ENCODE measurements at places on chromosomes 7 and 10. TPM values are rescaled to one million over a fixed set of nuclear protein-coding genes. Genes with fewer than 3 reads are reported as not detected.
A peak's percentile ranks its signal among the peaks of the same experiment; 100 is the strongest.

The PPRC1 gene
- 31.3 TPM for total RNA-seq

GRCh38 chr10:112360308-112361270, 13.3 kb upstream of the ACSL5 start:
- H3K27ac ChIP-seq, result peak overlapping the region; percentile 23
- no peak overlapping the region for H3K4me3 ChIP-seq
- DNase-seq, result peak; percentile 73
- no peaks in the 10 kb centered on the region for H3K27me3 ChIP-seq
- H3K36me3 ChIP-seq, result no peaks in the 10 kb centered on the region

The SPDYE8 gene
- total RNA-seq, result not detected

GRCh38 chr7:17640730-17641377, 299.4 kb downstream of the SNX13 start:
- no peak overlapping the region for H3K27ac ChIP-seq
- no peak overlapping the region for H3K4me3 ChIP-seq
- H3K4me1 ChIP-seq, result no peaks in the 10 kb centered on the region
- H3K27me3 ChIP-seq, result no peaks in the 10 kb centered on the region
- peak; percentile 64 for DNase-seq

- H3K27me3 ChIP-seq, result no peaks in the 10 kb centered on the region
- H3K4me1 ChIP-seq, result peaks cover 42% of the 10 kb centered on the region
- DNase-seq, result peak; percentile 92
- H3K4me3 ChIP-seq, result peak overlapping the region; percentile 41
- H3K36me3 ChIP-seq, result no peaks in the 10 kb centered on the region
- H3K27ac ChIP-seq, result peak overlapping the region; percentile 88
Observed at GRCh38 chr7:76294344-76295024, 8.0 kb upstream of the HSPB1 start.

GRCh38 chr10:86295791-86296190, 70.8 kb downstream of the GRID1 start:
- H3K27me3 ChIP-seq, result no peaks in the 10 kb centered on the region
- H3K4me1 ChIP-seq, result no peaks in the 10 kb centered on the region
- H3K36me3 ChIP-seq, result no peaks in the 10 kb centered on the region
- no peak for DNase-seq

The NPY gene
- not detected for total RNA-seq

DNA sequence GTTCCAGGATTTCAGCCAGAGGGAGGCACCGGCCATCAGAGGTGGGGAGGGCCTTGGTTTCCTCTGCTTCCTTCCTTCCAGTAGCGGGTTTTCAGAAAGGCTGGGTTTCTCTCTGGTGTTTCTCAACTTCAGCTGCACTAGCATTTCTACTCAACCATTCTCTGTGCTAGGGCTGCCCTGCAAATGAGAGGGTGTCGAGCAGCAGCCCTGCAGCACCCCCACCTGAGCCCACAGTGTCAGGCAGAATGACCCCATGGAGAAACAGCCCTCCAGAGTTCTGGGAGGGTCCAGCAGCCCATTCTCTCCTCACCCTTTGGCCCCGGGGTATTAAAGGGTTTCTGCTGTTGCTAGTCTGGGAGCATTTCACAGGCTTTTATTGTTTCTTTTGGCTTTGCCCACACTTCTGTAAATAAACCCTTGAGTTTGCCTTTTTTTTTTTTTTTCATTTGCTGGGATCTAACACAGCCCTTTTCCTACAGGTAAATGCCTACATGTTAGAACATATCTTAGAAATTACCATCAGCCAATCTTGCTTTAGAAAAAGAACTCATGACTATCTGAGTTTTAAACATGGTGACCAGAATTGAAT, 151.5 kb upstream of the VIPR2 start:
- no peak for DNase-seq
- H3K36me3 ChIP-seq, result no peaks in the 10 kb centered on the region
- H3K4me3 ChIP-seq, result no peak overlapping the region
- no peaks in the 10 kb centered on the region for H3K4me1 ChIP-seq
- H3K27ac ChIP-seq, result no peak overlapping the region

The SORCS3 gene
- total RNA-seq, result 0.46 TPM

DNA sequence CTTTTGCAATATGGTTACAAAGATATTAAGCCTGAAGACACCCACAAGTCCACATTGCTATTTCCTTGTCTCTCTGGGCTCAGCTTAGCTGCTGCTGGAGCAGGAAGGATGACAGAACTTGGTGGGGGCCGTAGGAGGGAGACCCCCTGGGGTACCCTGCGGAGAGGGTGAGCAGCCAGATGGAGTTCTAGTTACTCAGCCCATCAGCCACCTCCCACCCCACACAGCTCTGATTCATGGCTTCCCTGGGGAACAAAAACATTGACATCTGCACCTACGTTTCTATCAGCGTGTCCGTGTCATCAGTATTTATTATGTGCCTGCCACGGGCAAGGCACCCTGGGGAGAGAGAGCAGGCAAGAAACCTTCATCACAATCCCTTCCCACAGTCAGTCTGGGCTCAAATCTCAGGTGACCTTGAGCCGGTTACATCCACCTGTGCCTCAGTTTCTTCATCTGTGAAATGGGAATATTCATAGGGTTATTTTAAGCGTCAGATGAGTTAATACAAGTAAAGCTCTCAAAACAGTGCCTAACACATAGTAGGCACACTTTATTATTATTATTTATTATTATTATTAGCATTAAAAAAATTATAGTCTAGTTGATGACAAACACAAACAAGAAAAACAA, 131.5 kb downstream of the C10orf105 start:
- H3K27me3 ChIP-seq, result peaks cover 50% of the 10 kb centered on the region
- DNase-seq, result no peak
- H3K4me1 ChIP-seq, result no peaks in the 10 kb centered on the region
- no peak overlapping the region for H3K27ac ChIP-seq
- H3K36me3 ChIP-seq, result no peaks in the 10 kb centered on the region
- no peak overlapping the region for H3K4me3 ChIP-seq

- H3K27me3 ChIP-seq, result peaks cover 20% of the 10 kb centered on the region
- no peak overlapping the region for H3K27ac ChIP-seq
- no peak overlapping the region for H3K4me3 ChIP-seq
- H3K36me3 ChIP-seq, result no peaks in the 10 kb centered on the region
Observed at GRCh38 chr10:100634034-100634433, 98.3 kb downstream of the HIF1AN start.

DNA sequence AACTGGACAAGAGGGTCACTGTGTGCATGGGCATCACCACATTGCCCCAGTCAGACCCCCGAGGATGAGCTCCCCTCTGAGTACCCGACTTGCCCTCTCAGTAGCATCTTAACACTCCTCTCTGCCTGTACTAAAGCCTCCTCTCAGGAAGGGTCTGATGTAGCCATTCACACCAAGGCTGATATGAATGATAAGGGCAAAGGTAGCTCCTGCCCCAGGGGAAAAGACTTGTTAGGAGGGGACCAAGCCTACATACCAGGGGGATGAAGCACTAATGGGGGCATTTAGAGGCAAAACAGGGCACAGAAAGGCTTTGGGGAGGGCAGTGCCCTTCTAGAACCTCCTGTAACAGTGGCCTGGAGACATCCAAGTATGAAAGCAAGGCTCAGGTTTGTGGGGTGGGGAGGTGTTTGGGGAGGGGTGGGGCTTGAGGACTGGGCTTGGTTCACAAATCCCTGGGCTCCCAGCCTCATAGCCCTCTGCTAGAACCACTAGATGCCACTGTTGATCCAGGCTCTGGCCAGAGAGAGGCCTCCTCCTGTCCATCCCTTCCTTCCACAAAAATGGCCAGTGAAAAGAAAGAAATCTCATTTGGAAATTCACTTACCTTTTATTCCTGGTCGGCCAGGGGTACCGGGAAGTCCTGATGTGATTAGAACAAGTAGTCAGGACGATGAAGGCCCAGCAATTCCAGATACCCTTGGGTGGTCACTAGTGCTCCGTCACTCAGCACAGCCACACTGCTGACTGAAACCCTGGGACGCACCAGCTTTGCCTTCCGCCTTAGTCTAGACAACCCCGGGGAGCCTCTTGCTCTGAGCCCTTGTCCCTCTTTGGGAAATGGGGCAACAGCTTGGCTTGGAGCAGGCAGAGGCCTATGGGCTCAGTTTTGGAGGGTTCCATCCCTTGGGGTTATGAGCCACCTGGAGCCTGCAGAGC, 40.3 kb downstream of the COL17A1 start:
- no peak overlapping the region for H3K27ac ChIP-seq
- no peaks in the 10 kb centered on the region for H3K27me3 ChIP-seq
- H3K4me1 ChIP-seq, result peaks cover 18% of the 10 kb centered on the region
- peak; percentile 80 for DNase-seq
- no peak overlapping the region for H3K4me3 ChIP-seq
- no peaks in the 10 kb centered on the region for H3K36me3 ChIP-seq

DNA sequence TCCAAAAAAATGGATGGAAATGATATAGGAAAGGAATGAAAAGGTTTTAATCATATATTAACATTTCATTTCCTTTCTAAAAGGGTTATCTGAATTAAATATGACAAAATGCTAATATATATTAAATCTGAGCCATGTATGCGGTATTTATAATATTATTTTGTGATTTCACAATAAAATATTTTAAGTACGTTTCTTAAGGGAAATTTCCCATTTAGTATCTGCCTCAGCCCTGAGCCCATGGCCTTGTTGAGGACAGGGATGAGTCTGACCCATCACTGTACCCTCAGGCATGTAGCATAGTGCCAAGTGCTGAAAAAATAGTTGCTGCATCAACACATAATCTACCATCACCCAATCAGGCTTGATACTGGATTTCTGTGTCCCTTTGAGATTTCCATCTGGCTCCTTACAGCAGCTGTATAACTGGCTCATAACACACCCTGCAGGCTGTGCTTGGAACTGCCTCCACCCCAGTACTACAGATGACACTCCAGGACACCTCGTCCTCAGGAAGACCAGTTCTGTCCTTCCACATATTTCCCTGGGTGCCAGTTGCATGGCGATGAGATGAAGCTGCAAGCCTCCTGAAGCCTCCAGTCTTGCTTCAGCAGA, 59.4 kb upstream of the ASAH2 start:
- no peaks in the 10 kb centered on the region for H3K27me3 ChIP-seq
- DNase-seq, result peak; percentile 84
- H3K36me3 ChIP-seq, result no peaks in the 10 kb centered on the region
- H3K4me1 ChIP-seq, result peaks cover 13% of the 10 kb centered on the region
- H3K4me3 ChIP-seq, result no peak overlapping the region

The DTX2 gene
- 27.0 TPM for total RNA-seq

The ANKRD30A gene
- total RNA-seq, result 0.12 TPM

The GPR26 gene
- total RNA-seq, result not detected

DNA sequence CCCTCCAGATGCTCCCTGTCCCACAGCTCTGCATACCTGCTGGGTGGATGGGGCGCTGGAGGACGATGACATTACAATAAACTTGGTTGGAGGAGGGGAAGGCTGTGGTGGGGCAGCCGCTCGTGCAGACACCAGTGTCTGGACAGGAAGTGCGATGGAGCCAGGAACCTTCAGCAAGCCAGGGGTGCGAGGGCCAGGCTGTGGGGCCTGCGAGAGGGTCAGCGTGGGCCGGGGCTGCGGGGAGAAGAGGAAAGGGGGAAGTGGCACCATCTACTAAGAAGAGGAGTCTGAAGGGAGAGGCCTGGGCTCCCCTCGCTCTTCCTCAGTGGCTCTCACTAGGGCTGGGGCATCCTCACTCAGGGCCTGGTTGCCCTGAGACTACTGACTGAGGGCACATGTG, 6.4 kb downstream of the AP4M1 start:
- no peak for DNase-seq
- H3K4me3 ChIP-seq, result no peak overlapping the region
- no peaks in the 10 kb centered on the region for H3K4me1 ChIP-seq
- H3K27ac ChIP-seq, result no peak overlapping the region
- H3K36me3 ChIP-seq, result peaks cover 3% of the 10 kb centered on the region

DNA sequence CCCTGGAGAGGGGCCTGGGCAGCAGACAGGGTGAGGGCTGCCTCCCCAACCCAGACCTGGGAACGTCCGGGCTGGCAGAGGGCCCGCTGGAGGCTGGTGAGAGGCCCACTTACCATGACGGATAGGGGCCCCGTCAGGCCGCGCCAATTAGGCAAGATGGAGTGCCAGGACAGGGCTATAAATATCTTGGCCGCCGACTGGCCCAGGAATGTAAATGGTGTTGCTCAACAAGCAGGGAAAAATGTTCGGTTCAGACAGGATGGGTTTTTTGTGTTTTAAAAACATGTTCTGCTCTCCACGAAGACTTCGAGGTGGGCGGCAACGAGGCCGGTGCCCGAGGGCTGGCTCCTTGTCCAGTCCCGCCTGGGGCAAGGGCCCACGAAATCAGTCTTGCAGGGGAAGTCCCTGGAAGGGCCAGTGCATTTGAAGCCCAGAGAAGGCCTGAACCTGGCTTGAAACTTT, 35.8 kb upstream of the ELN start:
- H3K36me3 ChIP-seq, result no peaks in the 10 kb centered on the region
- no peak for DNase-seq
- H3K4me3 ChIP-seq, result no peak overlapping the region
- H3K27me3 ChIP-seq, result no peaks in the 10 kb centered on the region

DNA sequence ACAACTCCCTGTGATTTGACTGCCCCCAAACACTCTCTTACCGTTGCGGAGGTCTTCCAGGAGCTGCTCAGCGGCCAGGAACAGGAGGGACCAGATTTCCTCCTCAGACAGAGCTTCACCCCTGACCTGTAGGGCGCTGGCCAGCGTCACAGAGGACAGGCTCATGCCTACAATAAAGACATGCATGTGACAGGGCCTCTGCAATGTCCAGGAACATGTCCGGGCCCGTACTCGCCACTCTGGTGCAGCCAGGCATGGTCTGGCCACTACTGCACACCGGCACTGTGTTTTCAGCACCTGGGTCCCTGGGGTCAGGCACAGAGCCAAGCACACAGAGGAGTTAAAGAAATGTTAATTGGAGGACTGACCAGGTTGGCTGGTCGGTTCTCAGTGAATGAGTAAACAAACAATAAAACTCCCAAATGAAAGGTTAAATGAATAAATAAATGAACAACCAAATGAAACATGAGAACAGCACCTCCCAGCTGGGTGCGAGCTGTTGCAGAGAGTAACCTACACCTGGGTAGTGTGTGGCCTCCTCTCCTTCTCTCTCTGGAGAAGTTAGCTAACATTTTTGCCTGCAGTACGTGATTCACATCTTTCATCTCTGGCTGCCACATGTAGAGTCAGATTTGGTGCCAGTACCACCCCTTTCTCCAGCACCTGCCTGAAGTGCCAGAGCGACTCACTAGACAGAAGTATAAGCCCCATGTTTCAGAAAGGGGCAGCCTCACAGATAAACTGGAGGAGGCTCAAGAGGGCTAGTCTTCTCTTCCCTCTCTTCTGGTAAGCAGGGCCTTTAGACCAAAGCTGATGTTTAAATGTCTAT, 22.8 kb downstream of the FRMPD2 start:
- no peak overlapping the region for H3K27ac ChIP-seq
- H3K4me1 ChIP-seq, result peaks cover 28% of the 10 kb centered on the region
- peak; percentile 43 for DNase-seq
- no peaks in the 10 kb centered on the region for H3K36me3 ChIP-seq

GRCh38 chr10:62755662-62756653, 48.6 kb upstream of the ADO start:
- peaks cover 3% of the 10 kb centered on the region for H3K4me1 ChIP-seq
- no peak overlapping the region for H3K27ac ChIP-seq
- H3K36me3 ChIP-seq, result no peaks in the 10 kb centered on the region
- no peak overlapping the region for H3K4me3 ChIP-seq
- no peaks in the 10 kb centered on the region for H3K27me3 ChIP-seq

Data from PC-3 (cell line).